ENCODE measurements at places on chromosomes 16 and 17.

DNA sequence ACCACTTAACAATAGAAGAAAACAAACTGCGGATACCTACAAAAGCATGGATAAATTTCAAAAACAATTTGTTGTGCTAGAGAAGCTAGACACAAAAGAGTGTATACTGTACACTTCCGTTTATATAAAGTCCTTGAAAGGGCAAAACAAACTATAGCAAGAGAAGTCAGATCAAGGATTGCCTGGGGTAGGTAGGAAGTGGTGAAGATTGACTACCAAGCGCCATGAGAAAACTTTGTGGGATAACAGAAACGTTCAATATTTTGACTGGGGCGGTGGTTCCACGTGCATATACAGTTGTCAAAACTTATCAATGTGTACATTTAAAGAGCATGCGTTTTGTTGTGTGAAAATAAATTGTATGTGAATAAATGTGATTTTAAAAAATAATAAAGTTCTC lies 55.6 kb upstream of the CCL2 start:
- DNase-seq: no peak

- no peak for DNase-seq
These were observed 64.8 kb downstream of the SEC14L1 start for GRCh38 chr17:77205396-77206125.

GRCh38 chr17:81101614-81102306 lies 63.5 kb upstream of the PVALEF start:
- DNase-seq: peak; percentile 100

DNA sequence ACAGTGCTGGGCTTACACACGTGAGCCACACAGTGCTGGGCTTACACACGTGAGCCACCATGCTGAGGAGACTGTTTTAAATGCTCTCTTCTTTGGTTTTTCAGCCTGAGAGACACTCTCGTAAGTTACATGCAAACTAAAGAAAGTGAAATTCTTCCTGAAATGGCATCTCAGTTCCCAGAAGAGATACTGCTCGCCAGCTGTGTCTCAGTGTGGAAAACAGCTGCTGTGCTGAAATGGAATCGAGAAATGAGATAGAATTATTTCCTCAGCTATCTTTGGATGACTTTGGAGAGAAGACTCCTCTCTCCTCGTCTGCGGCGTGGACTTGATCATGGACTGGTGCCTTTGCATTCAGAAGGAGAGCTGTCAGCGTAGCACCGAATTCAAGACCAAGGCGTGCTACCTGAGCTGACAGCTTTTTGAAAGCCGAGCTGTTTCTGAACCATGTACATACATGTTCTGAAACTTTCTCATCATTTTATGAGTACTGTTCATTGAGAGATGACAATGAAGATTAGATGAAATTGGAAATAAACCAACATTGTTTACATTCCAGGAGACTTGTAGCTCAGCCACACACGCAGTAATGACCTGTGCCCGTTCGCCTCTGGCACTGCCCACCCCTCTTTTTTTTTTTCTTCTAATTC lies 21.6 kb upstream of the ENDOV start:
- DNase-seq: no peak

- no peak for DNase-seq
These were observed 16.0 kb upstream of the OR1F1 start for GRCh38 chr16:3171855-3172593.

DNA sequence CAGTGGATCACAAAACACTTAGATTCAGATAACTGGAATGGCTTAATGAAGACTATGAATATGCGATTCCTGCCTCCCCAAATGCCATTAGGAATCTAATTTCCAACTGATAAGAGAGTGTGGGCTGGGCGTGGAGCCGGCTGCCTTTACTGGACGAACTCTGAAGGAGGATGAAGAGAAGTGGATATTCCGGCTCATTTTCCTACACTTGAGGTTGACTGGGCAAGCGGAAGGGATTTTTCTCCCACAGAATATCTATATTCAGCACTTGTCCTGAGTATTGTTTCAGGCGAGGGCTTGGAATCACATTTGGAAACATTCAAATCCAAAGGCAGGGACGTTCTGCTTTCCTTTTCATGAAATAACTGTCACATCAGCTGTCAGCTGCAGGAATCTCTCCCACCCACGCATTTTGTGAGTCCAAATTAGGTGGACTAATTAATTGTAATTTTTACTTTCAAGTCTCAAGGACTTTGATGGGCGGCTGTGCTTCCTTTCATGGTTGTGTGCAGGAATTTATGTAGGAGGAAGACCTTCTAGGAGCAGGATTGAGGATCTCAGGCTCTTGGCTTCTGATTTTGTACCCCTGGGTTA lies 138.5 kb downstream of the PITPNC1 start:
- no peak for DNase-seq

DNA sequence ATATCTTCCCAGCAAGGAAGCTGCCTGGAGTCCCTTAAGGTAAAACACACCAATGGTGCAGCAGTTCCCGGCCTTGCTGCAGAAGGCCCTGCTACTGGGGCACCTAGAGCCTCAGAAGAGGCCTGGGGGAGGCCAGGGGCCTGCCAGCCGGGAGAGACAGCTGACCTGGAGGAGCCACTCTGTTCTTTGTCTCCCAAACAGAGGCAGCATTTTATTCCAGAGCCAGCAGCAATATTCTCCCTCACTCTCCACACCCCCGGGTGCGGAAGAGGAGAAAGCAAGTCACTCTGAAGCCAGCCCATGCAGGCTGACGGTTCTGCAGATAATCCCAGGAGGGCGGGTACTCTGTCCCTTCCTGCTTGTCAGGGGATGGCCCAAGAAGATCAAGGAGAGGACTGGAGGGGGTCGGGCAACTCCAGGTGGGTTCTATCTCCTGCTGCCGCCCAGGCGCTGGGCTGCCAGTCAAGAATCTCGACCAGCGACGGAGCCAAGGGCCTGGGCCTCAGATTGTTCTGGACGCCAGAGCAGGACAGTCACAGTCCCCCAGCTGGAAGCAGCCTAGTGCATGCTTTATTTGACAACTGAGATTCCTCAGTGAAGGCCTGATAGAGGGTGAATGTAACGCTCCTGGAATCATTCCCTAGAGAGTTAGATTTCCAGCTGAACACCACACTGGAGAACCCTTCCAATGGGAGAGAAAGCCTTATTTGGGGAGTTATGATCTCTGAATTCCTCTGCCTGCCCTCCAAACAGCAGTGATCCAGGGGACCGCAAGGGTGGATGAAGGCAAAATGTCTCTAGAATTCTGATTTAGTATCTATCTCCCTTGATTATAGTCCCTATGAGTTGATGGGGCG lies 1.1 kb upstream of the KIFC3 start:
- no peak for DNase-seq

DNA sequence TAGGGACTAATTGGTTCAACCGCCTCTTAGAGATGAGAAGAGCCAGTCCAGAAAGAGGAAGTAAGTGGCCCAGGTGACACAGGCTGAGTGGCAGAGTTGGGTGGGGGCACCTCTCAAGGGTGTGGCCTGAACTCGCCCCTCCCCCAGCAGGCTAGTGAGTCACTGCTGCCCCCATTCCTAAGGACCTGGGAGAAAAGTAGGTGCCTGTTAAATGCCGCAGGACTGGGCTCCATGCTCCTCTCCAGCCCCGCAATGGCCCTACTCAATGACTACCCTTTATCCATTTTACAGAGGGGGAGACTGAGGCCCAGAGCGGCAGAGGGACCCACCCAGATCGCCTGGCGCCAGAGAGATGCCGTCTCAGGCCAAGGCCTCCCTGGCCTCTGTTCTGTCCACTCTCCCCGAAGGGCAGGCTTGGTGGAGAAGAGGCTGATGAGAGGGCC lies 8.1 kb downstream of the TMEM235 start:
- DNase-seq: no peak

DNA sequence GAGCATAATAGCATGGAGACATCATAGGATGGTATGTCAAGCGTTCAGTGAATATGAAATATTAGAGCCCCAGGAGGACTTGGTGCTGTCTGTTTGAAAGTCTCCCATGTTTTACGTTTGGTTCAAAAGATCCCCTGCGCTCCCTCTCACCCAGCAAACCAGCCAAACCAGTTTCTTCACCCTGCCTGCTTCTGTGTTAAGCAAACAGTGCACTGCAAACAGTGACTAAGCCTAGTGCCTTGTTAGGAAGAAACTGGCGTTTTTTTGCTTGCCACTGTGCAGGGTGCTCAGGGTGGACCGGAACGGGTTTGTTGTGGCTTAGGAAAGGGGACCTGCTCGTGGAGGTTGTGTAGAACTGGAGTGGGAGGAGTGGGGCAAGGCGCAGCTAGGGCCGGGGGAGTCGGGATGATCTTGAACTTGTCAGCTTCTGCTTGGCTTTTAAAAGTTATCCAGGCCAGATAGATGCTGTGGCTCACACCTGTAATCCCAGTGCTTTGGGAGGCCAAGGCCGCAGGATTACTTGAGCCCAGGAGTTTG lies 7.7 kb downstream of the CDH1 start:
- DNase-seq: no peak

GRCh38 chr17:79888811-79889634 lies 49.8 kb upstream of the CBX4 start:
- no peak for DNase-seq

DNA sequence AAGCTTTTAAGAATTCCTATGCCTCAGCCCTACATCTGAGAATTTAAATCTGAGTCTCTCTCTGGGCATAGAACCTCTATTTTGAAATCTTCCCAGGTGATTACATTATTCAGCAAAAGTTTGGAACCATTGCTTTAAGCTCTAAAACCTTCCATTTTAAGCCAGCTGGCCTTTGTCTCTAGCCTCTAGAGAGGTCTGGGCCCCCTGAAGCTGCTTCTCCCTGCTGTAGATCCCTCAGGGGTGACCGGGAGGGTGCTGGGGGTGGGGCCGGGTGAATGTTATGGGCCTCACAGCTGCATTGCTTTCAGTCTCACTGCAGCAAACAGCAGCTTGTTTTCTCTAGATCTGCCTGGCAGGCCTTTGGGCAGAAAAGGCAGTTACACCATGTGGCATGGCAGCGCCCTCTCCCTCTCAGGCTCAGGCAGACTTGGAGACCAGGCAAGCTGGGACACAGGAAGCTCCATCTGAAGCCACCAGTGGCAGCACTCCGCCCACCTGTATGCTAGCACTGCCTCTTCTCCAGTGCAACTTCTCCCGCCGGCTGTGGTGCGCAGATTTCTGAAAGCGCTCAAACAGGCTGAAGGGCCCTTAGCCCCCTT lies 66.3 kb downstream of the MPRIP start:
- DNase-seq: no peak

DNA sequence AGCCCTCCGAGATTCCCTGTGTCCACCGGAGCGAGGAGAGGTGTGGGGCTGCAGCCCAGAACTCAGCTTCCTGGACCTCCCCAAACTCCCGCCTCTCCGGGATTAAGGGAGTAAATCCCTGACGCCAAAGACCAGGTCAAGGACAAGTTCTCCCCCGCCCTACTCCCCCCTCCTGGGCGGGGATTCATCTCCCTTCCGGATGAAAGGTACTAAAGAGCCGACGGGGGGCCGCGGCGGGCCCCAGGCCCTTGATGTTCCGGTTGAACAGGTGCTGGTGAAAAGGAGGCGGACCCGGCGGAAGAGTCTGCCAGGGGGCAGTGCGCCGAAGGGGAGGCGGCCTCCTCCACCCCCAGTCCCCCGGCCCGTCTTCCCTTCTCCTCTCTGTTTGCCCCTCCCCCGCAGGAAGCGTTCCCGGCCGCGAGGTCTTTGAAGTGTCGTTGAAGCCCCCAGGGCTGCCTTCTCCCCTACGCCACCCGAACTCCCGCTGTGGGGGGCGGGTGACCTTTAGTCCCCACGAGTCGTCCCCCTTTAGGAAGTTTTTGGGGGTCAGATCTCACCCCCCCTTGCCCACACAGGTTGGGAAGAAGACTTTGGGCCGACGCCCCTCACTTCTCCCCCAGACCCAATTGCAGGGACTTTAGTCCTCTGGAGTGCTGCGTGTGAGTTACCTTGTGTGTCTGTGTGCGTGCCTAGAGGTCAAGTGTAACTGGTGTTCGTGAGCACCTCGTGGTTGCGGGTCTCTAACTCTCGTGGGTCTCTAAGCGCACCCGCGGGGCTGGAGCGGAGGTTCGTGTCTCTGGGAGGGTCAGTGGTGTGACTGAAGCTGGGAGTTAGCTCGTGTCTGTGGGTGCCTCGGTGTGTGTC lies 1.1 kb upstream of the MLLT6 start:
- DNase-seq: peak; percentile 91

DNA sequence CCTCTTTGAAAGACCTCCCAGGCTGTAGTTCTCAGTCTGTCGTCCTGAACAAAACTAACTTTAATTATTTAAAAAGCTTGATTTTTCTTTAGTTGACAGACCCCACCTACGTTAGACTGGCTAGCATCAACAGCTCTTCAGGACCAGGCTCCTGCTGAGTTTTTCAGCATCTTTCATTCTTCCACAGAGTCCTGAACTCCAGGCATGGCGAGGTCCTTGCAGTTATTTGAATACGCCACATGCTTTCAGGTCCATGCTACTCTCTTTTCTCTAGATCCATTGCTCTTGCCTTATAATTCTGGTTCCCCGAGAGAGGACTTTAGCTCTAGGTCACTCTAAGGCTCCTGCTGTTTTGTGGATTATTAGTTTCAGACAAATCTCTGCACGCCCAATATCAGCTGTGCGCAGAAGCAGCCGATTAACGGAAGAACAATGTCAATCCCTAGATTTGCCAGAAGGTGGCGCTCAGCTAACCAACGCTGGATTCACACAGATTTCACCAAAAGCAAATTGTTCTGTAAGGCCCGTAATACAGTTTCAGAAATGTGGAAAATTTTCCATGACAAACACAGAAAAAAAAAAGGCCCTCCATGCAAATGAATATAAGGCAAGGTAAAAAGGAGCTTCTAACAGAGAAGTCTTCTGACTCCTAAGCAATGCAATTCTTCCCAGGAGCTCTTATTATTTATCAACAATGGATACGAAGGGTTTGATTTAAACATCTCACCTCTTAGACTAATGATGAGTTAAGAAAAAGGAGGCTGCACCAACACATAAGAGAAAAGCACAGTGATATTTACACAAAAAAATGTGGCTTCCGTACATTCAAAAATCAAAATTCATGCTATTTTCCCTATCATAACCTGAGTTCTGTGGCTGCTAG lies 33.5 kb upstream of the BCO1 start:
- peak; percentile 67 for DNase-seq

GRCh38 chr16:2712063-2712441 lies 8.0 kb downstream of the PRSS27 start:
- no peak for DNase-seq

Measured in GM20000 (cell line).